Hypothalamus (tissue), 51 donors: ENCODE measurements at places on chromosomes 5 and 9.

- no peak for DNase-seq
These were observed 407.1 kb upstream of the PAPPA start for GRCh38 chr9:115746496-115746895.

- DNase-seq: no peak
These were observed 10.6 kb upstream of the F2RL1 start for GRCh38 chr5:76808141-76808691.

DNA sequence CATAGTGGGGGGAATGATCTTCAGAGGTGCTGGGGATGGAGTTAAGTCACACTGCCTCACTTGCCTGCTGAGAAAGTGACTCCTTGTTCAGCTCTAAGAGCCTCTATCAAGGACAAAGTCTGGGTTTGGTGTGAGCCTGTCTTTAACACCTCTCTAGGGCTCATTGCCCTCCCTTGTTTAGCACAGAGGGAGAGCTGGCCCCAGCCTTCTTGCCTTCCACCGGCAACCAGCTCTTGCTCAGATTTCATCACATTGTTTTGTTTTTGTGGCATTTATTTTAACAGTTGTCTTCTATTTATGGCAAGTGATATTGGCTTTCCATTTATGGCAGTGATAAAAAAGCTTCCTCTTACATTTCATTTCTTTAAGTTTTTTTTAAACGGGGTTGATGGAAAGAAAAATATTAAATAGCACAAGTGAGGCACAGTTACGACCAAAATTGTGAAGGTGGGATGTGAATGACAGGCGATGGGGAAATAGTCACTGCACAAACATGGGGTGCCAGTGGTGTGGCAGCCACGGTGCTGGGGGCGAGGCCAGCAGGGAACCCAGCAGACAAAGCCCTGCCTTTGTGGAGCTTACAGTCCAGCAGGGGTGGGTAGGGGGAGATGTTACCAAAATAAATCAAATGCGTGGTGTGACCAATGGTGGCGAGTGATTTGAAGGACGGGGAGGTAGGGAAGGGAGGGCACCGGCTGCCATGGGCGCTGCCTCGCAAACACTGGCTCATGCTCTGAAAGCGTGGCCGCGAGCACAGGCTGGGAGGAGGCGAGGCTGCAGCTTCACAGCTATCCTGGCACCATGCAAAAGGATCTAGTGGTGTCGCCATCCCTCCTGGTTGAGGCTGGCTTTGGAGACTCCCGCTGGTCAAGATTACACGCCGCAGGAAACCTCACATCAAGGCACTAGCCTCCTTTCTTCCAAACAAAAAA is 21.2 kb upstream of the UNC5A start:
- DNase-seq: no peak

DNA sequence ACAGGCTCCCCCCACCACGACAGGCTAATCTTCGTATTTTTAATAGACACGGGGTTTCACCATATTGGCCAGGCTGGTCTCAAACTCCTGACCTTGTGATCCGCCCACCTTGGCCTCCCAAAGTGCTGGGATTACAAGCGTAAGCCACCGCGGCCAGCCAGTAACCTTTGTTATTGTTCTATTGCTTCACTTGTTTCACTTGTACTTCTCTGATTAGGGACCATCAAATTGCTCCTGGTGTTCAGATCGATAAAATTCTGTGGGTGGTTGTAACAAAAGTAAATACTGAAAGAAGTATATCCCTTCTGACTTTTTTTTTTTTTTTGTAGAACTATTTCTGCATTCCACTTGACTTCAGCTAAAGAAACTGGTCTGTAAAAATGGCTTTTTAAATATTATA is 445.5 kb upstream of the CDH10 start:
- no peak for DNase-seq
